Fibroblast of the aortic adventitia (primary cell): ENCODE measurements at places on chromosomes 4 and X. TPM values are rescaled to one million over a fixed set of nuclear protein-coding genes. Genes with fewer than 3 reads are reported as not detected.

DNA sequence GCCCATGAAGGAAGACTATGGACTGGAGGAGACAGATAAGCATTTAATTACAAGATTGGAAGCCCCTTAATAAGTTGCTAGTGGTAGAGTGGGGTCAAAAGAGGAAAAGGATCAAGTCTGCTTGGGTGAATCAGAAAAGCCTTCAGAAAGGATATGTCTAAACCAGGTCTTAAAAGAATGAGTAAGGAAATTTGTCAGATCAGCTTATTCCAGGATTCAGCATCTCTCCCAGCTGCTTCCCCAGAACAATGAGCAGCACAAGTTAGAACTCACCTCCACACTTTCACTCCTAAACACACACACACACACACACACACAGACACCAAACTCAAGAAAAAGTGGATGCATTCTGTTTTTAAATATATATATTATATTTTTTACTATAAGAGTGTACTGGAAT, 166.5 kb downstream of the CPEB2 start:
- no peak for DNase-seq

DNA sequence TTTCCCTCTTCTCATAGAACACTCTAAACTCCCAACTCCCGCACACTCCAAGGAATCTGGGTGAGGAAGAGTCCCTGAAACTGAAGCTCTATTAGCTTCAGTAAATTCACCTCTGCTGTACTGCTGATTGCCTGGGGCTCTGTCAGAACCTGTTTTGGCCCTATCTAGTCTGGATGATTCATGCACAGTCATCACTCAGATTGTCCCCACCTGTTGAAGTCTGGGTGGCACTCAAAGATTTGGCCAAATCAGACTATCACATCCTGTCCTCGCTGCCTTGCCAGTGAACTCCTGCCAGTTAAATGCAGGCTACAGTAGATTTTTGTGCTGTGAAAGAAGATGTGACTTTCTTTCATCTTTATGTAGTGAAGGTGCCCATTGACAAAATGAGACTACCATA, 63.5 kb upstream of the EMCN start:
- peak; percentile 28 for DNase-seq

The PCDH10 gene
- total RNA-seq: 6.8 and 16.9 TPM in 2 replicates

The ERVMER34-1 gene
- under 0.01 TPM in 1 of 2 replicates, not detected in the other for total RNA-seq

The G6PD gene
- total RNA-seq: 45.5 and 126 TPM in 2 replicates
